ENCODE measurements at places on chromosomes 12 and 14.

DNA sequence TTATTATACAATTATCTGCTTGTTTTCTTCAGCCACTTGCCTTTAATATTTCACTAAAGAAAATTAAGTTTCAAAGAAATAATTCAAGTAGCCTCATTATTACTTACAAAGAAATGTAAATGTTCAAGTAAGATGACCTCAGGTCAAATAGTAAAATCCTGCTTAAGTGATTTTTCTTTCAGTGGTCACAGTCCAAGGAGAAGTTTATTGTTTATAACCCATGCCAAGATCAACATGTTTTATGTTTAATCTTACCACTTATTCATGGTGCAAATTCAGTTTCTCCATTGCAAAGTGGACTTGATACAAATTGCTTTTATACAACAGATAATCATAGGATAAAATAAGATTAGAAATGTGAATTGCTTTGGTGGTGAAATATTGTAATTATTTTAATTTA, 370.2 kb upstream of the FLRT2 start:
- H3K4me3 ChIP-seq, result no peak overlapping the region
- no peak for DNase-seq
- H3K36me3 ChIP-seq, result peaks cover 12% of the 10 kb centered on the region
- H3K27ac ChIP-seq, result no peak overlapping the region
- H3K27me3 ChIP-seq, result no peaks in the 10 kb centered on the region

- no peak overlapping the region for H3K4me3 ChIP-seq
- DNase-seq, result no peak
- peaks cover 4% of the 10 kb centered on the region for H3K36me3 ChIP-seq
- peaks cover 3% of the 10 kb centered on the region for H3K4me1 ChIP-seq
Observed at GRCh38 chr12:19198272-19198671, 68.7 kb downstream of the PLEKHA5 start.

GRCh38 chr14:63604626-63605025, 37.0 kb downstream of the WDR89 start:
- H3K27ac ChIP-seq, result no peak overlapping the region
- H3K36me3 ChIP-seq, result peaks cover 19% of the 10 kb centered on the region
- H3K27me3 ChIP-seq, result no peaks in the 10 kb centered on the region
- no peak overlapping the region for H3K4me3 ChIP-seq
- no peaks in the 10 kb centered on the region for H3K4me1 ChIP-seq

DNA sequence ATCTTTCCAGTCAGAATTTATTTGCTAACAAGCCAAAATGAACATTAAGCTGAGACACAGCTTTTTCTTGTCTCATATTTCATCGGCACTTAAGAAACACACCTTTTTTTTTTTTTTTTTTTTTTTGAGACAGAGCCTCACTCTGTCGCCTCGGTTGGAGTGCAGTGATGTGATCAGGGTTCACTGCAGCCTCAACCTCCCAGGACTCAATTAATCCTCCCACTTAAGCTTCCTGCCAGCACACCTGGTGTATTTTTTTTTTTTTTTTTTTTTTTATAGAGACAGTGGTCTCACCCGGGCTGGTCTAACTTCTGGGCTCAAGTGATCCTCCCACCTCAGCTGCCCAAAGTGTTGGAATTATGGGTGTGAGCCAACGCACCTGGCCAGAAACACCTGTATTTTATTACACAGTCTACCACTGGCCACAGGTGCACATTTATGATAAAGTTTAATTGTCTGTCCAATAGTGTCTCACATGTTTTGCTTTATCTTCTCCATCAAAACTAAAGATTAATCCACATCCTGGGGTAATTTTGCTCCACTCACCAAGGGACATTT, 62.7 kb downstream of the C2CD5 start:
- H3K4me1 ChIP-seq, result no peaks in the 10 kb centered on the region
- no peak overlapping the region for H3K4me3 ChIP-seq
- H3K36me3 ChIP-seq, result peaks cover 24% of the 10 kb centered on the region
- no peak overlapping the region for H3K27ac ChIP-seq

DNA sequence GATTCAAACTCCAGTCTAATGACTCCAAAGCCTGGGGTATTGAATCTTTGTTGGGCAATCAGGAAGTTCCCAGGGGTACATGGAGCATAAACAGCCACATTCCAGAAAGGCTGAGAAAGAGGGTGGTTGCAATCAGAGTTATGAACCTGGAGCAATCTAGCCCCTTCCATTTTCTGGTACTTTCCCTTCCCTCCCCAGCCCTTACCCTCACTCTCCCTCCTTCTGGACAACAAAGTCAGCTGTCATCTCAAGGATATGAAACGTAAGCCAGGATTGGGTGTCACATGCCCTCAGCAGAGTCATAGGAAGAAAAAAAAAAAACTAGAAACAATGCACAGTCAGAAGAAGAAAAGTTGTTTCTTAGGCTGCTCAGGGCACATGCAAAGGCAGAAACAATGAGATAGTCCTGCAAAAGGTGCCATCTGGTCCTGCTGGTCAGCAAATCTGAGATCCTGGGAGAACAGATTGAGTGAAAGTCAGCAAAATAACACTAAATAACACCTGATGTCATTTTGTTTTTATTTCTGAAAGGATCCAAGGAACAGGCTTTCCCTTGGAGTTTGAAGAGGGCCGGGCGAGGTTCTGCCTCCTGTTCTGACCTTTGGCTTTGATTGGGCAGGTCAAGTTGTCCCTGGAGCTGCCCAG, 27.1 kb downstream of the TMEM229B start:
- H3K4me1 ChIP-seq, result peaks cover 4% of the 10 kb centered on the region
- H3K4me3 ChIP-seq, result no peak overlapping the region
- DNase-seq, result no peak
- H3K27me3 ChIP-seq, result peaks cover 5% of the 10 kb centered on the region
- no peaks in the 10 kb centered on the region for H3K36me3 ChIP-seq

DNA sequence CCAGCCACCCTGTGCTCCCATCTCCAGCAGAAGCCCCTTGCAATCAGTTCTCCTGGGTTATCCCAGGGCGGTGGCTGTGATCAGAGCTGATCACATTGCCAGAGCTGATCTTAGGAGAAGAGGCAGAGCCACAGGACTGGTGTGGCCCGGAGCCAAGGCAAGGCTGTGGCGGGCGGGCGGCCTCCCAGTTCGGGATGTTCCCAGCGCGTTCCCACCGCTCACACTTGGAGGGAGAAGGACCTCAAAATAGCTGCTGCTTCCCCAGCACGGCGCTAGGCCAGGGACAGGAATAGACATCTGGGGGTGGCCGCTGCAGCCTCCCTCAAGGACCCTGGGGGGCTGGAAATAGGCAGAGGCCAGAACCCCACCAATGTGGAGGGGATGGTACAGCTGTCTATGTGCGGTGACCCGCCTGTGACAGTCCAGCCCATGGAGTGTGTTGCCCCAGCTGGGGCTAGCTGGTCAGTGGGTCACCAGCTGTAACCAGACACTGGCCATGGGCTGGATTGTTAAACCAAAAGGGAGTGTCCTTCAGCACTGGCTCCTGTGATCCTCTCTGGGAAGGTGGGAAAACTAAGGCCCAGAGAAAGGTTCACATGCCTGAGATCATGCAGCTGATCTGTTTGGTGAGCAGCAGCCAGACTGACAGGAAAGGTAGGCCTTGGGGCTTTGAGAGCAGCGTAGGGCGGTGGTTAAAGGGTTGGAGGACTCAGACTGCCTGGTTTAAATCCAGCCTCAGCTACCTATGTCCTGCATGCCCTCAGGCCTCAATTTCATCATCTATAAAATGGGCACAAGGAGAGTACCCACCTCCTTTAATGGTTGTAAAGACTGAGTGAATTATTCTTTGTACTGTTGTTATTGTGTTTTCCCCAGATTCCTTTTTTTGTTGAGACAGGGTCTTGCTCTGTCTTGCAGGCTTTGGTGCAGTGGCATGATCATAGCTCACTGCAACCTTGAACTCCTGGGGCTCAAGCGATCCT, 8.0 kb upstream of the POP5 start:
- H3K36me3 ChIP-seq, result no peaks in the 10 kb centered on the region
- H3K4me1 ChIP-seq, result no peaks in the 10 kb centered on the region
- H3K27ac ChIP-seq, result no peak overlapping the region
- H3K27me3 ChIP-seq, result peaks cover 32% of the 10 kb centered on the region
- H3K4me3 ChIP-seq, result no peak overlapping the region
- no peak for DNase-seq

GRCh38 chr12:1594006-1594260, 448 bp downstream of the FBXL14 start:
- peaks cover 51% of the 10 kb centered on the region for H3K4me1 ChIP-seq
- H3K4me3 ChIP-seq, result peak overlapping the region; percentile 80
- no peak for DNase-seq
- no peaks in the 10 kb centered on the region for H3K36me3 ChIP-seq
- no peaks in the 10 kb centered on the region for H3K27me3 ChIP-seq
- H3K27ac ChIP-seq, result no peak overlapping the region

- H3K4me3 ChIP-seq, result no peak overlapping the region
- peaks cover 2% of the 10 kb centered on the region for H3K36me3 ChIP-seq
- peaks cover 33% of the 10 kb centered on the region for H3K4me1 ChIP-seq
- no peak overlapping the region for H3K27ac ChIP-seq
Observed at GRCh38 chr14:99182548-99183250, 89.3 kb downstream of the BCL11B start.

DNA sequence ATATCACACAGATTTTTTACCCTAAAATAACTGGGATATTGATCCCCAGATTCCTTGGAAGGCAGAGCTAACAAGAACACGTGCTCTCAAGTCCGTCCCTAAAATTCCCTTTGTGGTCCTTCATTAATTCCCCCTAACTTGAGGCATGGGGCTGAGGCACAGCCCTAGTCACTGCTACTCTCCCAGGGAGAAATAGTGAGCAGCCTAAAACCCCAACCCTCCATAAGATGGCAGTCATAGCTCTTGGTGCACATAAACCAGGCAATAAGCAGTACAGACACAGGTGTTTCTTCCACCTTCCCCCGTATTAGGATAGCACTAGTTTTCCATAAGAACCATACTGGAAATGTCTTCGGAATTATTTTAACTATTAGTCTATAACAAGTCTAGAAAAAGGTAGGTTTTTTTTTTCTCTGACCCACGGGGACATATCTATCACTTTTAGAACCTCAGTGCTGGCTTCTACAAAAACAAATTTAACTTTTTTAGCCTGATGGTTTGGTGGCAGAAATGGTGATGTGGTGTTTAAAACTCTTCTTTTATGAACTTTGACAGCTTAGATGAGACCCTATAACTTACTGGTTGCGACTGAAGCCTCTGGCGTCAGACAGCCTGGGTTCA, 3.1 kb upstream of the ARHGEF40 start:
- H3K4me1 ChIP-seq, result peaks cover 28% of the 10 kb centered on the region
- no peak for DNase-seq
- peaks cover 7% of the 10 kb centered on the region for H3K27me3 ChIP-seq
- no peak overlapping the region for H3K27ac ChIP-seq

DNA sequence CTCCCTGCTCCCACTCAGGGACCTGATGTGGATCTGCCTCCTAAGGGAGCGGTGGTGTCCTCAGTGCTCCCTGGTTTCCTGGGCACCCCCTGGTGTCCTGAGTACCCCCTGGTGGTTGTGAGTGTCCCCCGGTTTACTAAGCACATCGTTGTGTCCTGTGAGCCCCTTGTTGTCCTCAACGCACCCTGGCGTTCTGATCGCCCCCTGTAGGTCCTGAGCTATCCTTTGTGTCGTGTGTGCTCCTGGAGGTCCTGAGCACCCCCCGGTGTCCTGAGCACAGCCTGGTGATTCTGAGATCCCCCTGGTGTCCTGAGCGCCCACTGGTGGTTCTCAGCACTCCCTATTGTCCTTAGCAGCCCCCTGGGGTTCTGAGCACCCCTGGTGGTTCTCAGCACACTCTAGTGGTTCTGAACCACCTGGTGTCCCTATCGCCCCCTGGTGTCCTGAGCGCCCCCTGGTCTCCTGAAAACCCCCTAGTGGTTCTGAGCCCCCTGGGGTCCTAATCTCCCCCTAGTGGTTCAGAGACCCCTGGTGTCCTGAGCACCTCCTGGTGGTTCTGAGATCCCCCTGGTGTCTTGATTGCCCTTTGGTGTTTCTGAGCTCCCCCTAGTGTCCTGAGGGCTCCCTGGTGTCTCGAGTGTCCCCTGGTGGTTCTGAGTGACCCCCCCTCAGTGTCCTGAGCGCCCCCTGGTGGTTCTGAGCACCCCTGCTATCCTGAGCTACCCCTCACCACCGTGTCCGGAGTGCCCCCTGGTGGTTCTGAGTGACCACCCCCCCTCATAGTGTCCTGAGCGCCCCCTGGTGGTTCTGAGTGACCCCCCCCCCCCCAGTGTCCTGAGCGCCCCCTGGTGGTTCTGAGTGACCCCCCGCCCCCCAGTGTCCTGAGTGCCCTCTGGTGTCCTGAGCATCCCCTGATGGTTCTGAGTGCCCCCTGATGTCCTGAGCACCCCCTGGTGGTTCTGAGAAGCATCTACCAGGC, 615.1 kb downstream of the TMEM121 start:
- no peaks in the 10 kb centered on the region for H3K4me1 ChIP-seq
- no peak overlapping the region for H3K4me3 ChIP-seq
- no peak for DNase-seq
- H3K27ac ChIP-seq, result no peak overlapping the region
- H3K36me3 ChIP-seq, result peaks cover 5% of the 10 kb centered on the region

DNA sequence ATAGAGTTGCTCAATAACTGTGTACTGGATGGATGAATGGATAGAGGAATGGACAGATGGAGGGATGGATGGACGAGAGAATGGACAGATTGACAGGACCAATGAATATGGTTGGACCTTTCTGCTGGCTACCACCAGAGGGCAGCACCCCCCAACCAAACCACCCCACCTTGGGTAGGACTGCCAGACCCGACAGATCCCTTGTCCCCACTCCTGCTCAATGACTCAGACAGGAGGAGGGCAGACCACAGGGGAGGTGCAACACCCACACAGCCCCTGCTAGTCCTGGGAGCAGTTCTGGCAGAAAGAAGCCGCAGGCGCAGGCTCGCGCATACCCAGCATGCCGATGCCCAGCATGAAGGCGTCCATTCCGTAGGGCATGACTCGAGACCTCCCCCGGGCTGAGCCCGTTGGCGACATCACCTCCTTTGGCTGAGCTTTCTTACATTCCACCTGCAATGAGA, 12.4 kb downstream of the MSI1 start:
- peaks cover 20% of the 10 kb centered on the region for H3K36me3 ChIP-seq
- no peaks in the 10 kb centered on the region for H3K27me3 ChIP-seq
- H3K4me3 ChIP-seq, result no peak overlapping the region
- peaks cover 3% of the 10 kb centered on the region for H3K4me1 ChIP-seq
- peak overlapping the region; percentile 48 for H3K27ac ChIP-seq

DNA sequence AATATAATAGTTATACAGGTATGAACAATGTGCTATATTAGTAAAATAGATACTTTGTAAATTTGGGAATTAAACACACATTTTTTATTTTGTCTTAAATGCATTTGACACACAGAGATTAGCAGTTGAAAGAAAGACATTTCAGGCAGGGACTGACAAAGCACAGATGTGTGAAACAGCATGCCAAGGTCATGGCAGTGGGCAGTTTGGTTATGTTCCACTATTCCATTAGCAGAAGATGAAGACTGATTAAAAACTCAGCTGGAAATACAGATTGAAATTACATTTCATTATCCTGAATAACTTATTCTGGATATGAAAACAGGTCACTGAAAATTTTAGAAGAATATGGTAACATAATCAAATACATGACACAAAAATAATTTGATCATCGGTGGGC, 669.8 kb upstream of the LRFN5 start:
- no peaks in the 10 kb centered on the region for H3K27me3 ChIP-seq
- H3K4me3 ChIP-seq, result no peak overlapping the region
- H3K36me3 ChIP-seq, result no peaks in the 10 kb centered on the region
- H3K4me1 ChIP-seq, result no peaks in the 10 kb centered on the region
- DNase-seq, result no peak
- H3K27ac ChIP-seq, result no peak overlapping the region

Data from mesothelial cell of epicardium (in vitro differentiated cells).